ENCODE measurements at places on chromosomes 6 and 20.

- DNase-seq, result no peak
Observed at GRCh38 chr20:25198663-25199383, 3.3 kb downstream of the ENTPD6 start.

DNA sequence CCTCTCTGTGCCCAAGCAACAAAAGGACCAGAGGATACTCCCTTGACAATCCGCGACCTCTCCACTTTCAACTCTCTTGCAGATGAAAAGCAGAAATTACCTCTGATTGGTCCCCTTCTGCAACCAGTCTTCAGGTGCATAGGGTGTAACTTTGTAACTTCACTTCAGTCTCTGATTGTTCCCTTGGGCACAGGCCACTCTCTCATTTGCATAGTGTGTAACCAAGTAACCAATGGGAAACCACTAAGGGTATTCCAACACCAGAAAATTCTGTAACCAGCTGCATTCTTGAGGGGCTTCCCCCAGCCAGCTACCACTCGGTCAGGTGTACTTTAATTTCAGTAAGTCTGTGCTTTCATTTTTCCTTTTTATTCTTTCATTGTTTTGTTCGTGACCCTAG is 4.4 kb upstream of the RAET1L start:
- no peak for DNase-seq

GRCh38 chr6:138520463-138520862 is 21.2 kb upstream of the NHSL1 start:
- no peak for DNase-seq

GRCh38 chr6:144820270-144820669 is 535.1 kb downstream of the UTRN start:
- DNase-seq, result no peak

DNA sequence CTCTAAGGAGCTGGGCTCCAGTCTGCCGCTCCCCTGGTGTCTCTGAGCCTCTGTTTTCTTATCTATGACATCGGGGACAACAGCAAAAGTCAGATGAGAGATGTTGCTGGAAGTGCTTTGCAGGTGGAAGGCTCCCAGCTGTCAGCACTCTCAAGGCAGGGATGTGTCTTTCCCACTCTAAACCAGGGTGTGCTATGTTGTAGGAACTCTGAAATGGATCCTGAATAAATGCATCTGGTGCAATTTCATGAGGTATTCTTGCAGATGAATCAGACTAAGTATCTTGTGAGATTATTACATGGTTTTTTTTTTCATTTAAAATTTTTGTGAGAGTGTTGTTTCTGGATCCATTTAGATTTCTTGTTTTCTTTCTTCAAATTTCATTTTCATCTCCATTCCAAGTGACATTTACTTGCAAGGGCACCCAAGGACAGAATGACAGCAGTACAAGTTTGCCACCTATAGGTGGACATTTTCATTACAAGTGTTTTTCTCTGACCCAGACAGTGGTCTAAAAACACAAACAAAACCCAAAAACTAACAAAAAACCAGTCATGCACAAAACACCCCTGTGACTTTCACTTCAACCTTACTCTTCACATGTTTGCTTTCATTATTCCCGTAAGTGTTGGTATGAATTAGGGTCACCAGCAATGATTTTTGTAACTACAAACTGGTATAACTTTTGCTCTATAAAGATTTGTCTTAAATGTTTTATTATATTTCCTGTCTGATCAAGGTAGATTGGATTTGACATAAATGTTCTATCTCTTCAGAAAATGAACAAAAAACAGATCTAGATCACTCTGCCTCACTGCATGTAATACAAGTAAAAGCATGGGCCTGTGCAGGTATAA is 14.7 kb upstream of the SIM1 start:
- peak; percentile 4 for DNase-seq

DNA sequence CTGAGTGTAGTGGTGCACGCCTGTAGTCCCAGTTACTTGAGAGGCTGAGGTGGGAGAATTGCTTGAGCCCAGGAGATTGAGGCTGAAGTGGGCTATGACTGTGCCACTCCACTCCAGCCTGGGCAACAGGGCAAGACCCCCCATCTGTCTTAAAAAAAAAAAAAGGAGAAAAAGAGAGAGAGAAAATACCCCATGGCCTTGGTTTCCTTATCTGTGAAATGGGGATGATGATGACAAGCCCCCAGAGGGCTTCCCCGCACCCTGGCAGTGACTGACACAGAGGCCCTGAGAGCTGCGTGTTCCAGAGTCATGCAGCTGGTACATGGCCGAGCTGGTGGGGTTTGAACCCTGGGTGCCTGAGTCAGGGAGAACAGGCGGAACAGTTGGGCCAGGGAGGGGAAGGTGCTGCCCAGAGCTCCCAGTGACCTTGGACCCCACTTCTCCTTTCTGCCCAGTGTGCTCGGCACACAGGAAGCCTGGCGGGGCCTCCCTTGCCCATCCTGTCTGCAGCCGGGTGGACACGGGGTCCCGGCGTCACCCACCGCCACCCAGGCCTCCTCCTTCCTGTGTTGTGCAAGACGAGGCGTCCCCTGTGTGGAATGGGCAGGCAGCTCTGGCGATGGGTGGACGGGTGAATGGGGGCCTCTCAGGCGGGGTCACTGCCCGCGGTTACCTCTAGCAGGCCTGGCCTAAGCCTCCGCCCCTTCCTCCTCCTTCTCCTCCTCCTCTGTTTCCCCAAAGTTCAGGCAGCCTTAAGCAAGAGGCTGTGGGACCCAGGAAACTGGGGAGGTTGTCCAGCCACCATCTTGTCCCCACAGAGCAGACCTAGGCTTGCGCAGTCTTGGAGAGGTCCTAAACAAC is 84.2 kb downstream of the CEBPB start:
- no peak for DNase-seq

GRCh38 chr20:5171790-5172164 is 45.0 kb downstream of the CDS2 start:
- no peak for DNase-seq

GRCh38 chr20:53943522-53944291 is 126.7 kb downstream of the BCAS1 start:
- DNase-seq, result no peak

DNA sequence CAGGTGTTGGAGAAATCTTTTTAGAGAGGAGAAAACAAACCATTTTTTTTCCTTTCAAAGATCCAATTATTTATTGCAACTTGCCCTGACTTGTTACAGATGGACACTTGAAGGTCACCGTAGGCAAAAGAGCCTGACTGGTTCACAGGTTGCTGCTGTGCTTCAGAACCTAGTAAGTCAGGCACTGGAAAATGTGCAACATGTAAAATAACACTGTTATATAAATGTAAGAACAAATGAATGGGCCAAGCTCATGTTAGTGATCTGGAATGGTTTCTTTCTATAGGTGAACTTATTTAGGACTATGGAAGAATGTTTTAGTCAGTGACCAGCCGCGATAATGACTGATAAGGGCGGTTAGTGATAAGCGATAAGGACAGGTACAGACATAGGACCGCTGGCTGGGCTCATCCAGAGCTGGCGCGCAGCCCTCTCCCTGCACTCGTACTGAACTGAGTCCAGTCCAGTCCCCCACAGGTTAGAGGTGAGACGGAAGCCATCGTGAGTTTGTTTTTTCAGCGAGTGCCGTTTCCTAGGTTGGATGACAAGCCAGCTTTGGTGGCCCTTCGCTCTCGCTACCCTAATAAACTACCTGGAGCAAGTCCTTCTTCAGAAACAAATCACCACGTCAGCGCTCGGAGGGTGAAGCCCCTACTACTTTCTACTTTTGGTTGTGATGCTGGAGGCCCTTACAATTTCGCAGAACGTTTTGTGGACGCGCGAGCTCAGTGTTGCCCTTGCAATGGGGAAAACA is 94.4 kb upstream of the PRDM1 start:
- DNase-seq, result peak; percentile 27

Measured in NCI-H510A treated with DMSO at 0.1 percent for 48 hours (cell line).